ENCODE measurements at places on chromosomes 2 and 18.

DNA sequence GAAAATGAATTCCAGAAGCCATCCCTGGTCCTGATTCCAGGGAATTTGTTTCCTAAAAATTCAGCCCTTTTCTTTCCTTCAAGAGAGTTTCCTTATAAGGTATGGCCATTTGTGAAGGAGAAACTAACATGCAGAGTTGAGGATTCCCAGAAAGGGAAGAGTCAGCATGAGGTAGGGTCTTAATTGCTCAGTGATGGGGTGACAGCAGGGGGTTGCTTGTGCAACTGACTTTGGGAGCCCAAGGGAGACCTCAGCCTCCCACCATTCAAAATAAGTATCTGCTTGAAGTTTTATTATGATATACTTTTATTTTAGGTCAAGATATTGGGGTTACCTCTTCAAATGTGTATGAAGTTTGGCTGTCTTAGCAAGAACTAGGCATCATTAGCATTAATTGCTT lies 74.9 kb upstream of the CELF4 start:
- no peak for DNase-seq

GRCh38 chr2:144512891-144513351 lies 7.0 kb downstream of the ZEB2 start:
- no peak for DNase-seq

DNA sequence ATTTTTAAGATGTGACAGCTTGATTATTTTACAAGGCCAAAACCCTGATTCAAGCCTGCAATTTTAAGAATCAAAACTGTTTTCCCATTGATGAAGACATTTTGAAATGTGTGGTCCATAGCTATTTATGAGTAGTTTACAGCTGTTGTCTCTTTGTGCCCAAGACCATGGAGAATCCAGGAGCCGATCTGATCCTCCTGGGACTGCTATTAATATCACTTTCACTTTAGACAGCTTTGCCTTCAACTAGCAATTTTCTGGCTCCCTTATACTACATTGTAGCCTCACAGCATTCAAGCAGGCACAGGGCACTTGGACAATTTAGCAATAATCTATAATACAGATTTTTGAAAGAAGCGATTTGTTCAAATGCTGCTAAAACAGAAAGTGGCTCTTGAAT lies 172.9 kb downstream of the SLC8A1 start:
- DNase-seq: no peak

DNA sequence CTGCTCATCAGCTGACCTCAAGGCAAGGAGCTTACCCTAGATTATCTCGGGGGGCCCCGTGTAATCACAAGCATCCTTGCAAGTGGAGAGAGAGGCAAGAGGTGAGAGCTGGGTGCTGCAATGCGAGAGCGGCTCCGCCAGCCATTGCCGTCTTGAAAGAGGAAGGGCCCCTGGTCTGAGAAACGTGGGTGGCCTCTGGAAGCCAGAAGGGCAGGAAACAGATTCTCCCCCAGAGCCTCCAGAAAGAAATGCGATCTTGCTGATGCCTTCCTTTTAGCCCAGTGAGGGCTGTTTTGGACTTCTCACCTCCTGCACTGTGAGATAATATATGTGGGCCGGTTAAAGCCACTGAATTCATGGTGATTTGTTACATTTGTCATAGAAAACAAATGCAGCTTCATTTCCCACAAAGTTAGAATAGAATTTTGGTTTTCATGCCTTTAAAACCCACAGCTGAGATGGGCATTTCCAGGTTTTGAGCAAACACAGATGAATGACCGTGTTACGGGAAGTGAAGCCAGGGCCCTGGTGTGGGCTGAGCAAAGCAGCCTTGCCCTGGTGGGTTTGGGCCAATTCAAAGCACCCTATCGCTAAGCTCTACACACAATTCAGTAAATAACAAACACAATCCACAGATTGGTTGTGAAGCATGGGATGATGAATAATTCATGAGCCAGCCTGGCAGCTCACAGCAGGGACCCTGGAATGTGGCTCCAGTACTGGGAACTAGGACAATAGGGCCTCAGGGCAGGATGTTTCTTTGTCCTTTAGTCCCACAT lies 319.9 kb upstream of the HS6ST1 start:
- DNase-seq: no peak

GRCh38 chr2:239137165-239137897 lies 263.5 kb downstream of the HDAC4 start:
- no peak for DNase-seq

GRCh38 chr18:36471393-36471792 lies 173.9 kb downstream of the FHOD3 start:
- DNase-seq: no peak

DNA sequence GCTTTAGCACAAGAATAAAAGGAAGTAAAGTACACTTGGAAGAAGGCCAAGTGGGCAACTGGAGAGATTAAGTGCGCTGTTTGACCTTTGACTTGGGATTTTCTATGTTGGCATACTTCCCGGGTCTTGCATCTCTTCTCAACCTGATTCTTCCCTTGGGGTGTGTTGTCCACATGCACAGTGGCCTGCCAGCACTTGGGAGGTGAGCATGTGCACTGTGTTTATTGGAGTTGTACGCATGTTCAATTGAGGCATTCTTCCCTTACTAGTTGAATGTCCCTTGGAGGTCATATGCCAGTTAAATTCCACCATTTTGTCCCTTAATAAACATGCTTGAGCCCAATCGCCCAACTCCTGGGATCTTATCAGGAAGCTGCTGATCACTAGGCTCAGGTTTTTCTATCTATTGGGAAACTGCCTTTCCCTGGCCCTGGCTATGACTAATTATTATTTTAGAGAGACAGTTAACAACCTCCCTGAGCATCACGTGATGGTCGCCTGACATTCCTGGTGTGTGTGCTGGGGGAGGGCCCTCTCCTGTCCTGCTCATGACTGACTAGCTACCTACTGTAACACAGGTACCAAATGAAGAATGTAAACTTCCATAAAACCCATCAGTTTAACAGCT lies 62.5 kb upstream of the RAPGEF4 start:
- no peak for DNase-seq

DNA sequence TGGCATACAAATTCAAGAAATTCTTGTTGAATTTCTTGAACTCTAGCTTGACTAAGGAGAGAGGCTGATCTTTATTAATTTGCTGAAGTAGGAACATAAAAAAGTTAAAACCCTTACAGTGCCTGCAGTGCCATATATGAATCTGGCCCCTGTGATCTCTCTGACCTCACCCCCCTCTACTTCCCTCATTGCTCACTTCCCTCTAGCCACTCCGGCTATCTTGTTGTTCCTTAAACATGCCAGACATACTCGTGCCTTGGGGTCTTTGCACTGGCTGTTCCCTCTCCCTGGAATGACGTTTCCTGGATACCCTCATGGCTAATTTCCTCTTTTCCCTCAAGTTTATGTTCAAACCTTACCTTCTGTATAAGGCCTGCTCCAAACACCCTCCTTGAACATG lies 246.3 kb upstream of the SIX2 start:
- DNase-seq: no peak

GRCh38 chr18:48408727-48409590 lies at the start of gene ZBTB7C:
ZBTB7C (minus strand) TSS chr18:48409383.
- DNase-seq: peak; percentile 31

DNA sequence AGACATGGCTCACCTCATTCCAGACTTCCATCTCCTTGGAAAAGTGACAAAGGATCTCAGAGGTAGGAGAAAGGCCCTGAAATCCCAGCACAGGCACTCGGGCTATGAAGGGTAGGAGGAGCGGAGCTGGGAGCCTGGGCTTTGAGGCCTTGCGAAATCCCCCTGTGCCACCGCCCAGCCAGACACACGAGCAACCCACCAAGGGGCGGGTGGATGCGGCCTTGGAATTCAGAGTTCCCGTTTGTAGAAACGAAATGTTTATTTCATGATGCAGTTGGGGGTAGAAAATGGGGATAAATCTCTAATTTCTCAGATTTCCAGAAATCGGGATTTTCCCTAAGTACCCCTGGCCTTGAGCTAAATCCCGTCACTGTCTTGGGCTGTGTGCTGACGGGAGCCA lies 177.1 kb upstream of the HDAC4 start:
- DNase-seq: no peak

Data from DMS79 treated with DMSO at 0.1 percent for 48 hours (cell line).